ENCODE measurements at places on chromosomes 6 and 20. TPM values are rescaled to one million over a fixed set of nuclear protein-coding genes. Genes with fewer than 3 reads are reported as not detected.

The OR2J1 gene
- total RNA-seq: not detected

The SYNJ2 gene
- total RNA-seq: 16.7 TPM

DNA sequence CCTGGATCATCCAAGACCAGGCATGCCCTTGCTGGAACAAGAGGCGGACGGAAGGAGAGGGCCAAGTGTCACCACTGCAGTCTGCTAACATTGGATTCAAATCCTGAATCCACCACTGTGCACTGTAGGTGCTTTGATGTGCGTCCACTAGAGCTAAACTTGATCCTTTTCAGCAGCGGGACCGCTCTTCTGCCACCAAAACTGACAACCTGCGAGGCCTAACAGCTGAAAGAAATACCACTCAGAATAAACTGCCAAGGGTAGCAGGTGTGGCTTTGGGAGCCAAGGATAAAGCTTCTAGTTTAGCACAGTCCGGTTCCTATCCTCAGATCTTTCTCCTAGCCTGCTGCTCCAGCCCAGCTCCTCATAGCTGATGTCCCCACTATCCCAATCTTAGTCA is 108.0 kb downstream of the ATXN1 start:
- DNase-seq: no peak

The FAM83C gene
- total RNA-seq: not detected

DNA sequence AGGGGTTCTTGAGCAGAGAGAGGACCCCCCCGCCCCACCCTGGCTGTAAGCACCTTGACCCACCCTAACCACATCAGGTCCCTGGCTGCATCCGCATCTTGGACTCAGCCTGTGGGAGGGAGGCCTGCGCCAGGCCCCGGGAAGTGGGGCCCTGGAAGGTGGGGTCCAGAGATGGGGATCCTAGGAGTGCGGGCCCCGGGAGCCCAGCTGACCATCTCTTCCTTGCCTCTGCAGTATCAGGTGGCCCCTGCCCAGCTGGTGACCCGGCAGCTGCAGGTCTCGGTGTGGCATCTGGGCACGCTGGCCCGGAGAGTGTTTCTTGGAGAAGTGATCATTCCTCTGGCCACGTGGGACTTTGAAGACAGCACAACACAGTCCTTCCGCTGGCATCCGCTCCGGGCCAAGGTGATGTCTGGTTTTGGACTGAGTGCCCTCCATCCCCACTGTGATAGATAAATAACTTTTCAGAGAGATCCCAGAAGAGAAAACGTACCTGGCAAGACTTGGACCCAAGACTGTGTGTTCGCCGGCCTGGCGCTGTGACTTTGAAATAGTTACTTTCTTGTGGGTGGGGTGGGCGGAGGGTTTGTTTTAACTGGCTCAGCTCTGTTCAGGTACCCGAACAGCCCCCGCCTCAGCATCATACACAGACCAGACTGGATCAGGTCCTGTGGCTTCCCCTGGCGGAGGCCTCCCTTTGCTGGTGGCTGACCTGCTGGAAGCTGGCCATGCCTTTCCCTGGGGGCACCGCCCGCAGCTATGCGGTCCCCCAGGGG is 62.0 kb downstream of the EZR start:
- DNase-seq: no peak

- DNase-seq: no peak
Observed at GRCh38 chr20:63333241-63333836, 27.8 kb downstream of the CHRNA4 start.

The PRRT1 gene
- 0.55 TPM for total RNA-seq

The PAK5 gene
- total RNA-seq: not detected

- no peak for DNase-seq
Observed at GRCh38 chr6:144007478-144008119, 460 bp downstream of the PLAGL1 start.

GRCh38 chr6:35754452-35755277 is 17.8 kb downstream of the ARMC12 start:
- no peak for DNase-seq

DNA sequence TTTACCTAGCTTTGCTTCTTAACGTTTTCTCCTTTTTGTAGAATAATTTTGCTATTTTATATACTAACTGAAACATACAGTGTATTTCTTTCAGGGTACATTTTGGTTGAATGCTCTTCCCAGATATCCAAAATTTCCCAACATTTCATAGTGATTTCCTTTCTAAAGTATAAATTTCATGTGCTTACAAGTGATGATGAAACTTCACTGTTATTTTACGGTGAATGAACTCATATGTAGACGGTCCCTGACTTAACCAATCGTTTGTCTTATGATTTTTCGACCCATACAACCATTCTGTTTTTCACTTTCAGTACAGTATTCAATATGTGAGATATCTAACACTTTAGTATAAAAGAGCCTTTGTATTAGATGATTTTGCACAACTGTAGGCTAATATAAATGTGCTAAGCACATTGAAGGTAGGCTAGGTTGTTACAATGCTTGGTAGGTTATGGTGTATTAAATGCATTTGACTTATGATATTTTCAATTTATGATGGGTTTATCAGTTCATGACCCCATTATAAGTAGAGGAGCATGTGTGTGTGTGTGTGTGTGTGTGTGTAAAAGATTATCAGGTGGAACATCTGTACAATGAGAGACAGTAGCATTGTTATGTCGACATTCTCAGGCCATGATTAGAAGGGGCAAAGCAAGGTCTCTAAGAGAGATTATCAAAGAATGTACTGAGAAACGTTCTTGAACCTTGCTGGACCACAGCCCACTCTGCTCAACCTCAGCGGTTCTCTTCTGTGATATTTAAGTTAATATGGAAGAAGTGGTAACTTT is 20.9 kb downstream of the HIVEP1 start:
- DNase-seq: no peak

DNA sequence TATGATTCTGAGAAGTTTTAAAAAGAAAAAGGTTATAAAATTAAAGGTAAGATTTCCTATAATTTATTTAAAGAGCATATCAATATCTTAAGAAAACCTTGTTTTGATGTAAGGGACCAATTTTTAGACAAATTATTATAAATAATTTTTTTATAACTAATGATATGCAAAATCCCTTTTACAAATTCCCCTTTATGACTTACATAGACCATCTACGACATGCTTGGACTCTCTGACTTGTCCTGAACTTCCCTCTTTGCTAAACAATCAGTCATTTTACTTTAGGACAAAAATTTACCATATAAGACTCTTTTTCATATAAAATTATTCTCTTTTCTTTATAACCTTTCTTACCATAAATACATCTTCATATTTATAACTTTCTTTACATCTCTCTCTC is 15.3 kb upstream of the ANGPT4 start:
- no peak for DNase-seq

- no peak for DNase-seq
Observed at GRCh38 chr6:75213732-75214131, 7.9 kb upstream of the COL12A1 start.

The LY6G5B gene
- 21.2 TPM for total RNA-seq

The FAM162B gene
- total RNA-seq: not detected

The NRN1 gene
- total RNA-seq: not detected

- DNase-seq: no peak
Observed at GRCh38 chr6:134921276-134921675, 28.6 kb downstream of the ALDH8A1 start.

The ROS1 gene
- not detected for total RNA-seq

DNA sequence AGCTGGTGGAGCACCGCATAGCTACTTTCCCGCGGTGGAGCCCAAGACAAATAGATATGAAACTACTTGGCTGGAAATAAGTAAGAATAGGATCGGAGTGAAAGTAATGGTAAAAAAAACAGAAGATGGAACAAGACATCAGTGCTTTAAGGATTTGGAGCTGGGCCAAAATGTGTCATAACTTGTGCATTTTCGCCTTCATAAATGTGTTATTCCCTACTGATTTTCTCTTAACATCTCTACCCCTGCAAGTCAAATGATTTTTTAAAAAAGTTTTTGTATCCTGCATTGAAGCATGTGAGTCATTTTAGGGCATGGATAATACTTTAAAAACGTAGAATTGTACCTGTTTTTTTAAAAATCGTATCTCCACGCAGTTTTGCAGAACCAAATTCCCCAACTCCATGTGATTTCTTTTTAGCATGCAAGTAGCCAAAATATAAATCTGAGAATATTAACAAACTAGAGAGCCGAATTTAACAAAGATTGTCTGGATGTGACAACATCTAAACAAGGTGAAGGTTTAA is 882 bp upstream of the FAM184A start:
- no peak for DNase-seq

The CRIP3 gene
- total RNA-seq: not detected

DNA sequence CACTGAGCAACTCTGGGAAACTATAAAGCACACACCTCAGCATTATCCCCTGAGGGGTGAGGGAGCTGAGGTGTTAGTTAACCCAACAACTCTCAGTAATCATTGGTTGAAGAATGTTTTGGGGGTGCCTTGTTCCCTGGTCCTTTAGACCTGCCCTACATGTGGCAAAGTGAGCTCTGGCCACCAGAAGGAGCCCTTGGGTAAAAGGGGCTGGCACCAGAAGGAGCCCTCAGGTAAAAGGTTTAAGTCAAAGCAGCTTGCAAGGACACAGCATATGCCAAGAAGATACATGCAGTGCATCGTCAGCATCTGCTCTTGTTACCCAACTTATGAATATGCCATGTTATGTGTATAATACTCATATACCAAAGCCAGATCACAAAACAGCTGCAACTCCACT is 1081.7 kb downstream of the KIF16B start:
- no peak for DNase-seq

GRCh38 chr6:30160785-30161531 is at the start of gene TRIM10:
Gene TRIM10, minus strand, starts transcription at chr6:30161211. Its CDS starts 353 bp downstream, at chr6:30160858.
- DNase-seq: no peak

- no peak for DNase-seq
Observed at GRCh38 chr20:4490606-4491280, 231.0 kb upstream of the PRND start.

The PRICKLE4 gene
- not detected for total RNA-seq

The CST5 gene
- not detected for total RNA-seq

DNA sequence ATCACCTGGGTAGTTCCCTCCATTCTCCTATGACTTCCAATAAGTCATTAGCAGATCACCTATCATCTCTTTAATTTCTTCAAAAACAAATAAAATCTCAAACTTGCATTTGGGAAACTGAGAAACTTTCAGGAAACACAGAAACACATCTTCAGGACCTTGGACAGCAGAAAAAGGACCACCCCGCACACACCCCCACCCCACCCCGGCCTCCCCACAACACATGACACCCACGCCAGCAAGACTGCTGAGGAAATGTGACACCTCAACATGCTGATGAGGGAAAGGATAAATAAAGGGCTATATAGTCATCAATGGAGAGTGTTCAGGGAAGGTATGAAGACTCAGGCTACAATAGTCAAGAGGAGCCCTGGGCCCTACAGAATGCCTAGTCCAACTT is 15.6 kb upstream of the TRIM39 start:
- DNase-seq: no peak

GRCh38 chr6:149925974-149926777 is 3.3 kb upstream of the RAET1G start:
- DNase-seq: peak; percentile 63

- no peak for DNase-seq
Observed at GRCh38 chr20:23349338-23350195, 1.0 kb upstream of the NXT1 start.

DNA sequence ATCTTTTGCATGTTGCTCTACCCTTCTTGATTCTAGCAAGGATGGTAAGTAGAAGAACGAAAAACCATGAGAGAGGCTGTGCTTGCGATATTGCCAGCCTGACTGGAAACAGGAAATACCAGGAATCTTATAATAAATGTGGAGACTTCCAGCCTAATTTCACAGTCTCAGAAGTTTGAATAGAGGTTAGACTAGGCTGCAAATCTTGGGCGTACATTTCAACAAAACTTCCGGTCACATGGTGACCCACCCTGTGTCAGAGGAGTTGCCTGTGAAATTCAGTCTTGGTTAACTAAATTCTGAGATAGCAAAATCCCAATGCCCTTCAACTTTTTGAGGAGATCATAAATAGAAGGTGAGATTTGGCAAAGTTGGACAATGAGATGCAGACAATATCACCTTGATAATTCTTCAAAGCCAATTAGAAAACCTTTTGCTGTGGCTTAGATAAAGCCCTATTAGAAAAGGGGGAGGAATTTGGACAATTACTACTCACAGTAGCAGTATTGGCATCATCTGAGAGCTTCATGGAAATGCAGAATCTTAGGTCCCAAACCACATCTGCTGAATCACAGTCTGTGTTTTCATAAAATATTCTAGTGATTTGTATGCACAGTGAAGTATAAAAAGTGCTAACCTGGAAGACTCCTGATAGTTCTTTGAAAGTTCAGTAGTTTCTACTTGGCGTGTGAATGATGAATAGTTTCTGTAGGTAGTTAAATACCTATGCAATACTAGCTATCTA is 262.0 kb upstream of the JAG1 start:
- DNase-seq: no peak

The FNDC11 gene
- 0.26 TPM for total RNA-seq

- no peak for DNase-seq
Observed at GRCh38 chr20:51910321-51911050, 108.2 kb upstream of the SALL4 start.

The FOXP4 gene
- 22.3 TPM for total RNA-seq

DNA sequence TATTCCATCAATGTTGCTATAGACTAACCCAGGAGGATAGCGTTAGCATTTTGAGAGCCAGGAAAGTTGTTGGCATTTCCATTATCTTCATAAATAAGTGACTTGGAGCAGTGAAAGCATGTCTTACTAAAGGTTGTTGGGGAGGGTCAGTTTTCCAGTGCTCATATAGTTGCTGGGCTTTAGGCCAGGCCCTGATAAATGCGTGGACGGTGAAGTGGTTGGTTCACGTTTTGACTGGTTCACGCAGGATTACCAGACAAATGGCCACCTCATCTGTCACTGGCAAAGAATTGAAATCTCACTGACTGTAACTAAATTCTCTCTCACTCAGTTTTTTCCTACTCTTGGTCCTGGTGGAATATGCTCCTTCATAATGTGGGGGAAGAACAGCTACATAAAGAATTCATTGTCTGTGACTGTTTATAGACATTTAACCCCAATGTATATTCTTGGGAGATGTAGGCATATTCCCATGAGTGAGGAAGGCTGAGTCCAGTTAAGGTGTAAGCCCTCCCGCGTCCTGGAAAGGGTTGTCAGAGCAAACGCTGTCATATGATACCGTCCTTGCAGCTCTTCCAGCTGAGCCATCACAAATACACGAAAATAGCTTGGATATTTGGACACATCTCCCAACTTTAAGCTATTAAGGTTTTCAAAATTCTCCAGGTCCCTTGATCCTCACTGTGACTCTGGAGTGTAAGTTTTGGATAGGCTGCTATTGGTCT is 27.8 kb downstream of the LRRC1 start:
- DNase-seq: no peak

DNA sequence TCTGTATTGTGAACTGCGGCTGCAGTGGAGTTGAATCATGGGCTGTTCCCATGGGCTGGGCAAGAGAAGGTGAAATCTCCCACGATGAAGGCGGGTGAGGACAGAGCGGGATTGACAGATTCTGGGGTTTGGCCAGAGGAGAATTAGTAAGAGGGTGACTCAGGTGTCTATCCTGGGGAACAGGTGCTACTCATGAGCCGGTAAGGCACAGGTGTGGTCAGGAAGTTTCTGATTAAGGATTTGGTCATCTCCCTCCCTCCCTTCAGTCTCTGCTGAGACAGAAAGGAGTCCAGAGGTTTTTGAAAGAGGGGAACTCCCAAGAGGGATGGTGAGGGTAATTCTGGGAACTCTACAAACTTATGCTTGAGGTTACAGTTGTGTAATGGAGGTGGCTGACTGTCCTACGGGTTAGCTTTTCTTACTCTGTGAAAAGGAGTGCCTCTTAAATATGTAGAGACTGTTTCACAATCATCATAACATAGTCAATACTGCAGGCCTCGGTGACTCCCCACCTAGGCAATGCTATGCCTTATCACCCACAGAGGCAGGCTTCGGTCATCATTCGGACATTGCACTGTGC is 31.5 kb downstream of the SERPINB1 start:
- DNase-seq: no peak

- DNase-seq: no peak
Observed at GRCh38 chr20:22466447-22467171, 117.8 kb downstream of the FOXA2 start.

The BNIP5 gene
- not detected for total RNA-seq
